ENCODE measurements at places on chromosomes 2 and 18.
A peak's percentile ranks its signal among the peaks of the same experiment; 100 is the strongest.

DNA sequence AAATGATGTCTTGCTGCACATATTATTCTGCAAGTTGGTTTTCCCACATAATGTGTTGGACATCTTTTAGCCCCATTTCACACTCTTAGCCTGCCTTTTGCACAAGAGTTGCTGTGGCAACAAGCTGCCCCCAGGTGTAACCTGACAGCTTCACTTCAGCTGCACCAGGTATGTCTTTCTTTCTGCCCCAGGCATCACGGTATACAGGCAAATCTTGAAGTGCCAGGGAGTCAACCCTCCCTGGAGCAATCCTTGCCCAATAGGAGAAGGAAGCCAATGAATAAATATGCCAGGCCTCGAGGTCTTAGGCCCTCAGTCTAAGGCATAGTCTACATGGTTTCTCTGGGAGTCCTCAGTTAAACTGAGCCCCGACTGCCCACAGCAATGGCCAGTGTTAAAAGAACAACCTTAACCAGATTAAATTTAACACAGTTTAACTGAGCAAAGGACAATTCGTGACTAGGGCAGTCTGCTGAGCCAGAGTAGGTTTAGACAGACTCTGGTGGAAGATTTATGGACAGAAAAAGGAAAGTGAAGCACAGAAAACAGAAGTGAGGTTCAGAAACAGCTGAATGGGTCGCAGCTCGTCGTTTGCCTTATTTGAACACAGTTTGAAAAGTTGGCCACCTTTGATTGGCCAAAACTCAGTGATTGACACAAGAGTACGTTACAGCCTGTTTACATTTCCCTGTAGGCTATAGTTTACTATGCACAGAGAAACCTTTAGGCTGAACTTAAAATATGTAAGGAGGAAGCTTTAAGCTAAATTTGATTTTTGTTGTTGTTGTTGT lies 32.0 kb upstream of the C1QL2 start:
- DNase-seq = no peak

DNA sequence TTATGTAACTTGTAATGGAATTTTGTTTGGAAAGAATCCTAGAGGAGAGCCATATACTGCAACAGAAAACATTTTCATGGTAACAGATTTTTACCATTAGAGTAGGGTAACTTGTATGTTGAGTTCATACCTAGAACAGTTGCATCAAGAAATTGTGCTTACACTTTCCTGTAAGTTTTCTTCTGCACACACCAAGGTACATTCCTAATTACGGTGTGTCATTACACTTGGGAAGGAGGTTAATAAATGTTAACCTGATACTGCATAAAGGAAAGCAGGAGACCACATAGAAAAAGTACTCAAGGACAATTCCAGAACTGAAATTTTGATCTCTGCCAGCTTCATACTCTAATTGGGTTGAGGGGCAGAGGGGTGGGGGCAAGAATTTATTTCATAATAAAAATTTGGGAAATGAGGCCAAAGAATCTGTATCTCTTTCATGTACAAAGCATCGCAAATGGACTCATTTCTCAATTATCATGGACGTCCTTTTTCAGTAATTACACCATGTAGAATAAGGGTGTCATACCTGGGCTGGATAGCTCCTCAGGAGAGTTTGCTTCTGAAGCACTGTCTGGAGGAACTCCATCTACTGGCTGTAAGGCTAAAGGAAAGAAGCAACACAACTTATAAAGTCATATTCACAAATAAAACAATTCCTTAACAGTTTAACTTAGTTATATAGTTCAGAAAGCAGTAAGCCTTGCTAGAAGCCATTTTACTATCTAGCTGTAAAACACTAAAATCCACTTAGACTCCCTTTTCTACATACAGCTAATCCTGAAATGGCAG lies 82.8 kb upstream of the GRB14 start:
- DNase-seq = no peak

- no peak for DNase-seq
Measured at GRCh38 chr2:24821433-24821891, 28.2 kb downstream of the CENPO start.

DNA sequence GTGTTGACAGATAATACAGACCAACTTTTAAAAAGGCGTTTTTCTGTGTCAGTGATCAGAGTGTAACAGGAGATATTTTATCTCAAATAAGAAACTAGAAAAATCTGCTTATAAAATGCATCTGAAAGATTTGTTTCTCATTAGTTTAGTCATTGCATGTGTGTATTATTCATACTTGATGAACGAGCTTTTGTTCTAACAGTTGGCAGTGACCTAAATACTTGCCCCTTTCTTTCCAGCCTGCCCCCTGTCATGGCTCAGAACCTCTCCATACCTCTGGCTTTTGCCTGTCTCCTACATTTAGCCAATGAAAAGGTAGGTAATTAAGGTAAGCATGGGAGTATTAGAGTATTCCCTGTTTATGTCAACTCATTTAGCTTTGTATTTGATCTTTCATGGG lies 33.6 kb downstream of the NCAPH start:
- no peak for DNase-seq

GRCh38 chr2:236977063-236977851 lies 108.4 kb upstream of the COPS8 start:
- no peak for DNase-seq

GRCh38 chr18:11494107-11494506 lies 115.3 kb upstream of the SLC35G4 start:
- no peak for DNase-seq

GRCh38 chr2:85813982-85814801 lies 60.4 kb downstream of the ATOH8 start:
- peak; percentile 79 for DNase-seq

DNA sequence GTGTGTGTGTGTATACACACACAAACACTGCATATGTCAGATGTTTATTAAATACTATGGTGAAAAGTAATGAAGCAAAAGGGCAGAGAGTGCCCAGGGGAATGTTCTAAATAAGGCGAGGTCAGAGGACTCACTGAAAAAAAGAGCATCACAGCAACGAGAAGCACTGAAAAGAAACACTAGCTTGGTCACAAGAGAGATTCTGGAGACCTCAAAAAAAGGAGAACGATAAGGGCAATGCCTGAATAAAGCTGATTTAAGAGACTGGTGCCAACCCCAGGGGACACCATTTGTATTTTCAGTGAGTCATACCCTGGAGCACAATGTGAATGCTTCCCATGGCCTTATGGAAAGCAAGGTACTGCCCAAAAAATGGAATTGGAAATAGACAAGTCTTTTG lies 14.5 kb downstream of the SLC40A1 start:
- DNase-seq = no peak

DNA sequence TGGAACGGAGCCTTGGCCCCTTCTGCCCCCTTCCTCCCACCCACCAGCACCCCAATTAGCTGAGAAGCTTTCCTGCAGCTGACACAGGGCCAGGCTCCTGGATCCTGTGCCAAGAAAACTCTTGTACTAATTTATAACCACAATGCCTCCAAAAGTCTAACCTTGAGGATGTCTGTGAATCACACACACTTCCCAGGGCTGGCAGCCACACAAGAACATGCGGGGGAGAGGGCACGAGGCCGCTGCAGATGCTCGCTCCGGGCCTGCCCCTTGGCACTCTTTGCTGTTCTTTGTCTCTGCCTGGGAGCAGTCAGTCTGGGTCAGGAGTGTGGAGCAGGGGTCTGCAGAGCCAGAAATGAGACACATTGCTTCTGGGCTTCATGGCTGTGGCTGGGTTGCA lies 62.7 kb upstream of the KIF5C start:
- DNase-seq = no peak

DNA sequence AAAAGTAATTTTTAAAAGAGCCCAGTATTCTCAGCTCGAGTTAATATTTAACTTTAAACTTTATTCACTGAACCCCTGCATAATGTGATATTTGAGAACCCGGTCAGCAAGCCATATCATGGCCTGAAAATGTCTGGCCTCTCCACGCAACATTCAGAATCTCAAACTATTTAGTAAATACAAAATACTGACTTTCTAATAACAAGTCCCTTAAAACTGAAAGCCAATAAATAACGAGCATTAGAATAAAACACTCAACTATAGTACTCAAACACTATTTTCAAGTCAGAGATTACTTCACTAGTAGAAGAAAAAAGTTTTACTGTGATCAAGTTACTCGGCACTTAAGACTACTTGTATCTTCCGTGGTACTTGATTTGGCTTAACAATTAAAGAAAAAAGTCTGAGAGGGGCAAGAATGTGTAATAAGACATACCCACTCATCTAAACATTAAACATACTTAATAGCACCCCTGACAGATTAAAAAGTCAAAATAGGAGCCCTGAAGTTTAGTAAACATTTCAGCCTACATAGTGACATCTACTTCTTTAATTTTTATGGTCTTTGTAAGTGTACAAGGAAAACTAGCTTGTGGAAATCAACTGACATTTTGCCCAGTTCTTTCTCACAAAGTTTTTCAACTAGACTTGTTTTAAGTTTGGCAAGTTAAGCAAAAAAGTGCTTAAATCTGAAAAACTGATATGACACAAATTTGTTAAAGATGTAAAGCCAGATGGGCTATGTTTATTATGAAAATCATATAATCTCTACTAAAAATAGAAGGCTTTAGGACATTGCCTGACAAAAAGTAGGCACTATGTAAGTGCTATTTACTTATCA lies 38.2 kb downstream of the RTN4 start:
- DNase-seq = no peak

DNA sequence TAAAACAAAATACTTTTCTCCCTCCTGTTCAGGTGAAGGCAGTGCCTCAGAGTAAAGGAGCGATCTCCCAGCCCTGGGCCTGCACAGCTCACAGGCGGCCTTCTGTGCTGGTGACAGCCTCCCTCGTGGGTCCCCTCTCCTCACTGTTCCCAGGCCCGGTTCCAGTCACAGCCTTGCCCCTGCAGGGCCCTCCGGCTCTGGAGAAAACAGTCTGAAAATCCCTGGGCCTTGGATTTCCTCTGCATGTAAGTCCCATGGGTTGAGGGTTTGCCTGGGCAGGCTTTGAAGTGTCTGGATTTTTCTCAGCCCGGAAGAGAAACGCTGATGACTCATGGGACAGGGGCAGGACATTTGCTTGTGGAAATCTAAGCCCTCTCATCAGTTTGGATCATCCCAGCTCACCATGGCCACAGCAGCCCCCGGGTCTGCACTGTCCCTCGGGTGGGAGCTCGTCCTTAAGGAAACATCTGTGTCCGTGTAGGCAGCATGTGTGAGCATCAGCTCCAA lies 186.1 kb upstream of the RAB12 start:
- DNase-seq = no peak

GRCh38 chr2:107473150-107473549 lies 353.5 kb upstream of the RGPD4 start:
- DNase-seq = no peak

DNA sequence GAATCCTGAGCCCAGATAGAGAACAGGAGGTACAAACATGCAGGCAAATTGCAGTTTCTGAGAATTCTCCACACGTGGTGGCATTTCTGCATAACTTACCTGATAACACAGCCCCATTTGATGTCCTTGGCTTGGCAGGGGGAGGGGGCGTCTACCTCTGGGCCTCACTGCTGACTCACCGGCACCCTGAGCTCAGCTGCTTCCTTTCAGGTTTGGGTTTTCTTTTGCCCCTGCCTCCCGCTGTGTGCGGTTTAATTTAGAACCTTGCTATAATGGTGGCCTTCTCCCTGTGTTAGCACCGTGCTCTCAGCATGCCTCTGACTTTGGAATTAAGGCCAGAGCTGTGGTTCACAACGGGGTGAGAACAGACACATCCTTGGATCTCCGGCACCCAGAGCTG lies 4.4 kb downstream of the CTIF start:
- peak; percentile 35 for DNase-seq

DNA sequence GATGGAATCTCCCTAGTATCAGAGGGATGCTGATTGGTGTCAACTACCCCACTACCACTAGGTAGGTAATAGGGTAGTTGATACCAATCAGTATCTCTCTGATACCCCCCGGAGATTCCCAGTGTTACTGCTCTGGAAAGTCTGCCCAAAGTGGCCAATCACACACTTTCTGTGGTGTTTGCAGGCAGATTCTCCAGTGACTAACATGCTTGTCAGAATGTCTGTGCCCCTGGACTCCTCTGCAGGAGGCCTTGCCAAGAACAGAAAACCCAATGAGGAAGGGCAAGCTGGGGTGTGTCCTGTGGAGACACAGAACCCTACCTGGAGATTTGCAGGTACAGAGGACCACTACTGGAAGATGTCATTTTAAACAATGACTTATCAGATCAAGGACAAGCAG lies 135.1 kb downstream of the RIT2 start:
- no peak for DNase-seq

DNA sequence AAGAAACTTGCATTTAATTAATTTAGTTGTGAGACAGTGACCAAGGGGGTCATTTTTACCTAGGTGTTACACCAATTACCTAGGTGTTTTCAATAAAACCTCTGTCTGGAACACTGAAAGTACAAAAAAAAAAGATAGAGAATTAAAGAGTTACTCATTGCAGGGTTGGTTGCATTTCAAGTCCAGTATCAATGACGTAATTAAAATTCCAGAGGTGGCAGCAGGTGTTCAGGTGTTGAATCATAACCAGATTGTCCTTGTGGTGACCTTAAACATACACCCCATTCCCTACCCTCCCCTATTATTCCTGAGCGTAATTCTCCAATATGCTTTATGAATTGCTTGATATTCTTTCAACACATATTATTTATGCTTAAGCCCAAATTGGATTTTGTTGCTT lies 352.0 kb upstream of the SLC8A1 start:
- DNase-seq = no peak

DNA sequence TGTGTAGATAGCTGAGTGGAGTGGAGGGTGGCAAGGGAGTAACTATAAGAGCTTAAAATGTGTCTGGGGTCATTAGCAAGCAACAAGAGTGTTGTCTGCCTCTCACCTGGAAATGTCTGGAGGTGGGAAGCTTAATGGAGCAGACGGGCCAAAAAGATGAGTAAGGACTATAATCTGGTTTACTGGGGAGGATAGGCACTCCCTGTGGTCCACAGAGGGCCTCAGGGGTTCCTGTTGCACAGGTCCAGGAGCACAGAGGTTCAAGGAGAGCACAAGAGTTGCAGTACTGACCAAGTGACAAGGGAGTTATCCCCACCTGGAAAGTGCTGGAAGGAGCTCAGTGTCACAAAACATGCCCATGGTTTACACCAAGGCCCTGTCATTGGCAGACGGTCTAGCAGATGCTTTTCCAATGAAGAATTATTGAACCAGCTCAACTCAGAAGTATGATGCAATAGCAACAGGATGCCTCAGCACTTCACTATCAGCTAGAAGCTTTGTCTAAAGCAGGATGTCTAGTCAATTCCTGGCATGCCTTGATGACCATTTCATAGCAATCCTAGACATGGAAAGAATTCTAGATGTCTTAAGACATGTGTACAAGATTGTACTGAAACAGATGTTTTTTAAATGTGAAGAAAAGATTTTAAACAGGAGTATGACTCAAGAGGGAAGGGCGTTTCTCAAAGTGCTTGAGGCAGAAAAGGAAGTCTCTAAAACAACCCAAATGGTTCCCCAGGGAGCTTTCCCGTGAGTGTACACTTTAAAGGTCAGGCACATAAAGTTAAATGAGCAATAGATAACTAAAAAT lies 62.9 kb upstream of the SERPINE2 start:
- no peak for DNase-seq

GRCh38 chr2:67684991-67685390 lies 287.9 kb downstream of the ETAA1 start:
- no peak for DNase-seq

DNA sequence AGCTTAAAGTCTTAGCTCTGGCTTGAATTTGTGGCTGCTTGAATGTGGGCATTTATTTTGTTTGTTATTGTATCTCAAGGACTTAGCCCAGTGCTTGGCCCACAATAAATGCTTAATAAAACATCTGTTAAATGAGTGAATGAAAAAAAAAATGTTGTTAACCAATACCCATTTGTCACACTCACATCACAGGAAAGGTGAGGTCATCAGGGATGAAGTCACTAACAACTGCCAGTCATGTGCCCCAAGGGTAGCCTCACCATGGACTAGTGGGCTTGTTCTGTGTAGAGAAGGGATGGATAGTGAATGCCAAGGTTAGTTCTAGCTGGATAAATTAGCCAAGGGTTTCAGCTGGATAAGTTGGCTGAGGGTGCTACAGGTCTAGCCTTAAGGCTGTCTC lies 3.0 kb downstream of the NRBP1 start:
- peak; percentile 64 for DNase-seq
